ENCODE measurements at places on chromosomes 3 and 15.

GRCh38 chr3:197244751-197245150 lies 53.7 kb downstream of the DLG1 start:
- DNase-seq: no peak

GRCh38 chr15:99249270-99249841 lies at the start of gene TTC23:
TTC23 (minus strand) TSS chr15:99249581; CDS start chr15:99228712, 20,869 bp downstream.
- peak; percentile 67 for DNase-seq

DNA sequence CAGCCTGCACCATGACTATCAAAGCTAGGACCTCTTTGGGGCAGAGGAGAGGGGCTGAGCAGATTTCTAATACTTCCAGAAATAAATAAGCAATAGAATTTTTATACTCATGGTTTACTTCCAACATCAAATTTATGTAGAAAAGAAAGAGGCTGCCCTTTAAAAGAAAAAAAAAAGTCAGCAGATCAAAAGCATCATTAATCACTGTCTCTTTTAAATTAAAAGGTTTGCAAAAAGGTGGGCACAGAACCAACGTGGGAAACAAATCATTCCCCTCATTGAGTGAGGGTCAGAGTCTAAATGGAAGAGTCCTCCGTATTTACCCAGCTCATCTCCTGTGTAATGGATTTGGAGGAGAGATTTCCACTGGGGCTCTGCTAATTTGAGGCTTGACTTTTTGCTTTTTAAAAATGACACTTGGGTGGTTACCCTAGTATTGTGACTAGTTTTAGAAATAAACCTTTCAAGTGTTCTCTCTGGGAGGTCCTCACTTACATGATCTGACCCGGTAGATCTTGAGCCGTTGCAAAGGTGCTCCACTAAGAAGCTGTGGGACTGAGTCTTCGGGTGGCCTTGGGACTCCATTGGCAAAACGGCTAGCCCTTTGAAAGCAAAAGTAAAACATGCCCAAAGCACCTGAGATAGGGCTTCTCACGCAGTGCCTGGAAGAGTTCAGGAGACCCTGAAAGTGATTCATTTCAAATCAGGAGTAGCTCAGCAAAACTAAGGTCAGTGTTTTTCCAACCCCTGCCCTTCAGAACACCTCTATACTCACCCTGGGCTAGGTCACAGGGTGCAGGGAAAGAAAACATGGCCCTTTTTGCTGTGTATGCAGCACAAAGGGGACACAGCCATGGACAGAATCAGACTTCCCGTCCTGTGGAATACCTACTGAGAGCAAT lies 320.9 kb downstream of the FOXP1 start:
- DNase-seq: no peak

- DNase-seq: no peak
These were observed 24.4 kb downstream of the SEC61A1 start for GRCh38 chr3:128076483-128077201.

GRCh38 chr3:42714171-42714852 lies 11.7 kb upstream of the HHATL start:
- DNase-seq: no peak

GRCh38 chr15:41048397-41048796 lies 67.7 kb downstream of the INO80 start:
- DNase-seq: no peak

GRCh38 chr15:62071711-62072308 lies 5.0 kb downstream of the C2CD4A start:
- no peak for DNase-seq

GRCh38 chr3:129513705-129514104 lies 14.7 kb upstream of the RHO start:
- DNase-seq: no peak

GRCh38 chr3:52763466-52763865 lies 7.3 kb downstream of the NEK4 start:
- DNase-seq: no peak

GRCh38 chr15:91891788-91892345 lies 38.4 kb downstream of the SLCO3A1 start:
- no peak for DNase-seq

DNA sequence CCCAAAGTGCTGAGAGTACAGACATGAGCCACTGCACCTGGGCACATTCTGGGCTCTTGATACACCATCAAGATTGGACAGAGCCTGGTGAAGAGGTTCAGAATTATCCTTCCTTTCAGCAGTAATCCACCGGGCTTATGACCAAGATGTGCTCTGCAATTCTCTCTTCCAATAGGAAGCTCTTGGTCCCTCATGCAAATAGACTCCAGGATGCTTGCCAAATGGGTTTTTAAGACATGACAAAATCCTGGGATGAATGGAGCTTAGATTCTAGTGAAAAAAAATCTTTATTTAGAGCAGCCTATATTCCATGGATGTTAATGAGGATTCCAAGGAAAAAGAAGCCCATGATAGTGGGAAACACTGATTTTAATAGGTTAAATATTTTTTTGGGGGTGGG lies 119.1 kb downstream of the SV2B start:
- no peak for DNase-seq

- DNase-seq: no peak
These were observed 75.2 kb upstream of the ACAD9 start for GRCh38 chr3:128804017-128804810.

Measured in femur (tissue), 1 donor.